ENCODE measurements at places on chromosomes 6 and 20.

DNA sequence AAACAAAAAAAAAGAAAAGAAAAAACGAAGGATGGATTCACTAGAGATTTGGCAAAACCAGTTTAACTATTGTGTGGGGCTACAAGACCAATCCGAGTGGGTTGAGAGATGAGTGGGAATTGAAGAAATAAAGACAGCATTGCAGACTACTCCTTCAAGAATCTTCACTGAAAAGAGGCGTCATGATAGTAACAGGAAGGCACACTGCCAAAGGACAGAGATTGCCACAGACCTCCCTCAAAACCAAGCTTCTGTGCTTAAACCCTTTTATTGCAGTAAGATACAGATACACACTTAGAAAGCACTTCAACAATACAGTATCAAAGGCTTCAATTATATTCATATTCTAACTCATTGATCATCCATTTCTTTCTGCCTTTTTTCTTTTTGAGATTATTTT, 103.9 kb downstream of the IPCEF1 start:
- no peak for DNase-seq

DNA sequence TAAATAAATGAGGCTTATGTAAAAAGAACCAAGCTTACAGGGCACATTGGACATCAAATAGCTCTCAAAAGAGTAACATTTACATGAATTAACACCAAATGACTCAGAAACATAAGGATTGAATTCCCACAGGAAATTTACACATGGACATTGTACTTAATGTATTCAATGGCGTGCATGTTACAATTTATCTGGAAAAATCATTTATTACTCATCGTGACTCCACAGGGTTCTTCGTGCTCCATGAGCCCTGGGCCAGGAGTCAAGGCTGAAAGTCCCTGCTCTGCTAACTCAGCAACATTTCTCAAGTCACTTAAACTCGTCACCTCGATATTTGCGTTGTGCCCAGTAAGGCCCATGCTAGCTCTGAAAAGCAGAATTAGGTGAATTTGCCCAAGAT, 158.5 kb downstream of the PHACTR1 start:
- no peak for DNase-seq

DNA sequence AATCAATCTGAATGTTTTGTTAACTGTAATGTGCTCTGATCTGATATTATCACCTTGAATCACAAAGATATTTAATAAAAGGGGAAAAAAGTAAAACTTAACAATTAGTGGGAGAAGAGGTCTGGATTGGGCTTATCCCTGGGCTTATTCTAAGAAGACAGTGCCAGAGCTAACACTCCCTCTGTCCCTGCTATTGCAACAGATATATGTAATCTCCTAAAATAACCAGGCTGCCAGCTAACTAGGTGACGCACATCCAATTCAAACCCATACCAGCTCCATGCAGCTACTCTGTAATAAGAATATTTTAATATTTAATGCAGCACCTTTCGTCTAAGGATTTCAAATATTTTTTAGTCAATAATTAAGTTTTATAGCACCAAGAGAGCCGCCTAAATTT, 330.1 kb upstream of the MARCKS start:
- DNase-seq, result no peak

GRCh38 chr6:56899311-56899710, 55.6 kb upstream of the BEND6 start:
- peak; percentile 72 for DNase-seq

DNA sequence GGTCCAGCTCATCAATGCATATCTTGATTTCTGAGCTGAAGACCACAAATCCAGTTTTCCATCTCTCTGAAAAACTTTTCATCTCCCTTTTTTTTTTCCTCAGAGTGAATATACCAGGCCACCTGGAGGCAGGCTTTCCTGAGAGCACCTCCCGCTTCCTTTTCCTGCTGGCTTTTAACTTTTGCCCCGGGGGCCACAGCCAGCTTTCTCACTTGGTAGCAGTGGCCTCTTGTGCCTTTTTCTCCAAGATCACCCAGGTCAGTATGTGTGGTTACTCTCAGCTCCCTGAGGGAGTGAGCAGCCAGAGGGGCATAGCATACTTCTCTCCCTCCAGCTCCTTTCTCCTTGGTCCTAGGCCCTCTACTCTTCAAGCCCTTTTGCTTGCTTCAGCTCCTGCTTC, at the start of gene BTN1A1:
BTN1A1 (plus strand) TSS at position 202 of the 400 bp plus-strand sequence. CDS start 984 bp downstream, outside the sequence.
- DNase-seq, result no peak

DNA sequence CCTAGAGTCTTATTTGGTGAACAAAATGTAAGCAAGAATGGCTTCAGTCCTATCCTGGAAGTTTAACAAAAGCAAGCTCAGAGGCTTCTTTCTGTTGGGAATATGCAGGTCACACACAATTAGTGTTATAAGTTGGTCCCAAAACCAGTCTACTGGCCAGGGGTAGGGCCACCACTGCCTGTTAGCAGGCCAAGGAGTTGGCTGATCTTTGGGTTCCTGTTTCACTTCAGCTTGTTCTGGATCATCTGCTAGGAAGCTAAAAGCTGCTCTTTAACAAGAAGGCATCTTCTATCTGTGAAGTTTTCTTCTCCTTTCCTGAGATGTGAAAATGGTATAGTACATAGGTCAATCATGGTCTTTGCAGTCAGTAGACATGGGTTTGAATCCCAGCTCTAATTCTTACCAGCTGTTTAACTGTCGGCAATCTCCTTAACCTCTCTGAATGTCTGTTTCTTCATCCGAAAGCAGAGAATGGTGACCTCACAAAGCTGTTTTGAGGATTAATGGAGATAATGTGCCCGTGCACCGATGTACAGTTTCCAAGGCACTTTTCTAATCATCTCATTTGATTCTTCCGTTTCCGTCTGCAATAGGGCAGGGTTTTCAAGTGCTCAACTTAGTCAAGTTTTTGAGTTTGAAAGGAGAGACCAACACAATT, 271.2 kb upstream of the TAB2 start:
- DNase-seq, result no peak
